ENCODE measurements at places on chromosomes 3 and 15.

- DNase-seq = no peak
Measured at GRCh38 chr3:195869413-195870001, 38.8 kb downstream of the TNK2 start.

DNA sequence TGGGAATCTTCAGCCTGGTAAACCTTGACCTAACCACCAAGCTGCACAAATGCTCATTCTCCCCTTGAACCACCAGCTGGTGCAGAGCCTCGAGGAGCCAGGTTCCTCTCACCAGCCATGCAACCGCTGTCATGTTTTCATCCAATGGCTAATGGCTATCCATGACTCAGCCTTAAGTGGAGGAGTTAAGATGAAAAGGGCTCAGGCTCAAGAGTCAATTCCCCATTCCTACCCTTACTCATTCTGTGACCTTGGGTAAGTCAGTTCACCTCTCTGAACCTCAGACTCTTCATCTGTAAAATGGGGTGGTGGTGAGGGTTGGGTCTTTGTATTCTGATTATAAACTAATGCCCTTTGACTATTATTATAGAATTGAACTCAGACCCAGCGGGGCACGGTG lies 515.6 kb downstream of the SHQ1 start:
- DNase-seq = no peak

GRCh38 chr3:64340641-64341101 lies 115.4 kb upstream of the PRICKLE2 start:
- DNase-seq = no peak

DNA sequence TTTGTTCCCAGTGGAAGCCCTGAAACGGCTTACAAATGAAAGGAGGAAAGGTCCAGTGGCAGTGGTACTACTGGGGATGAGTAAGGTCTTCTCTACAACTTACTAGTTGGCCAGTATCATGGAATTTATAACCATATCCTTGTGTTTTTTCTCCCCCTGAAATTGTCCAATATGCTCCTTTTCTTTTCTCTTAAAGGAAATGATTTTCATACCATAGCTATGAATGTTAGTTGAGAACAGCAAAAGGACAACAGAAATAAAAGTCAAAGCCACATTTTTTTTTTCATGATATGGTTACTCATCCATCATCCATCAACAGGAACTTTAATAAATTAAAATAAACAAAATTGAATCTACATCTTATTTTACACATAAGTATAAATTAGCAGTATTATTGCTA lies 450.4 kb downstream of the MFSD1 start:
- no peak for DNase-seq

DNA sequence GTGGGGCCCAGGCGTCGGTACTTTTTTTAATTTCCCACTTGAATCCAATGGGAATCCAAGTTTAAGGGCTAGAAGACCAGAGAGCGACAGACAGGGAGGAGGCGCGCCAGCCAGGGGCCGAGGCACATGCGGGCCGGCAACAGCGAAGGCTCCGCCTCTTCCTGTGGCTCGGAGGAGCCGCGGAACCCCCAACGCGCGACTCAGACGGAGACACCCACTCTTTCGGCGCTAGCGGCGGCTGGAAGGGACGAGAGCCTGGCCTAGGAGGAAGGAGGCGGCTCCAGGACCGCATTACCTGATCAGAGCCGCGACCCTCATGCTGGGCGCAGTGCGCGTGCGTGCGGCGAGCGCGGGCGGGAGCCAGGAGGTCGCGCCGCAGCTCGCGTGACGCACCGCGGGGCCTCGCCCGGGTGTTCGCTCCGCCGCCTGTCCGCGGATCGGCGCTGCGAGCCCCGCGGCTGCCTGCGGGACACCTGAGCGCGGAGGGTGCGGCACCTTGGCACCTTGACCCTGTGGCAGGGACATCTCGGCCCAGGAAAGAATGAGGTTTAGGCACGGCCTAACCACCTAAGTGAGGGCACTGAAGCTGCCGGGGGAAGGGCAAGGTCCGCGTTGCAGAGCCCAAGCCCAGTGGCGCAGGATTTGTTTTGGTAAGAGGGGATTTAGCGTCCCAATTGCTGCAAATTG lies at the start of gene DPH6:
Gene DPH6, minus strand, starts transcription at position 342 of the 687 bp plus-strand sequence. Its CDS starts 24 bp downstream, at position 318.
- DNase-seq = peak; percentile 40
